ENCODE measurements at places on chromosomes 4 and X.

DNA sequence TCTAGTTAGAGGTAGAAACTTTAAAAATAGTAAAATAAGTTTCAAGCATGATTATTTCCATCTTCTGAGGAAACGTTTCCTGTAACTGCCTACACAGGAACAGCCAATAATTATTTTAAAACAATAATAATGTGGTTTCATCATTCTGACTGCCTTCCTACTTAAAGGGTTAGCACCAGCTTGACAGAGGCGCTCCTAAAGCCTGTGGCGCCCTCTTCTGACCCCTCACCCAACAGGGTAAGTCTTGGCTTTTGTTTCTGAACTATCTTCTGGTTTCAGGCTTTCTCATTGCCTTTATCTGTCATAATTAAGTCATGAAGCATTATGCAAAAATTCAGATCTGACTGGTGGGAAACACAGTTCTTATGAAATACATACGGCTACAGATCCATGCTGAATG, 96.7 kb downstream of the ITM2A start:
- DNase-seq: no peak

DNA sequence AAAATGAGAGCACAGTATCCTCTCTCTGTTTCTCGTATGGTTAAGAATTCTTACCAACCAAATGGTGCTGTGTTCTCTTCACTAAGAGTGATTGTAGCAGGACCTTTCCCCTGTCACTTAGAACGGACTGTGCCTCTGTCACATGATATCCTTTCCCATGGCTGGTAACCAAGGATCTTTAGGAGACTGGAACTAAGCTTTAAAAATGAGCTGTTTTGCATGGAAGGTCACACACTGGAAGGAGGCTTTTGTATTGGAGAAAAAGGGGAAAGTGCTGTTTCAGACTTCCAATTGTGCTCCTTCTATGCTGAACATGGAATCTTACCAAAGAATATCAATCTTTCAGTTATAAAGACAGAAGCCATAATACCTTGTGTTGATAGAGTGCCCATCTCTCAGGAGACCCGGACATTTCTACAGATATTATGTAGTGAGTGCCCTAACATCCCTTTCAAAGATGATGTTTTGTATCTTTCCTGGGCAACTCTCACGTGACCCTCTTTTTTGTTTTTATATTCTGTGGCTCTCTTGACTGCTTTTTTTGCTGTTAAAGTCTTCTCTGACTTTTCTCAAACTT, 148.6 kb downstream of the SLC4A4 start:
- DNase-seq: no peak

- DNase-seq: no peak
Measured at GRCh38 chrX:51825436-51825835, 68.0 kb upstream of the MAGED1 start.

DNA sequence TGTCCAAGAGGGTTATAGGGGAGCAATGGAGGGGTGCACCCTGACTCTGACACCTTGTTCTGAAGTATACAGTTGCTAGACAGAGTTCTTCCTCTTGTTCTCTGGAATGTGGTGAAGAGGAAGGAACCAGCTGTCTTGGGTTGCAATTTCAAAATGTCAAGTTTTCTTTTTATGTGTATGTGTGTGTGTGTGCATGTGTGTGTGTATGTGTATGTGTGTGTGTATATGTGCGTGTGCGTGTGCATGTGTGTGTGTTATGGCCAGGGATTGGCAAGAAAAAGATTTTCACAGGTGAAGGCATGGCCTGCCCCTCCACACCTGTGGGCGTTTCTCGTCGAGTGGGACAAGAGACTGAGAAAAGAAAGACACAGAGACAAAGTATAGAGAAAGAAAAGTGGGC, 81.6 kb upstream of the ADGRA3 start:
- no peak for DNase-seq

GRCh38 chrX:124230655-124231450, 101.6 kb upstream of the TEX13D start:
- no peak for DNase-seq

GRCh38 chrX:68419975-68420374, 13.3 kb downstream of the OPHN1 start:
- DNase-seq: no peak

GRCh38 chrX:12554206-12554605, 237.0 kb upstream of the PRPS2 start:
- DNase-seq: no peak

- no peak for DNase-seq
Measured at GRCh38 chr4:106444557-106444956, 76.0 kb upstream of the GIMD1 start.

DNA sequence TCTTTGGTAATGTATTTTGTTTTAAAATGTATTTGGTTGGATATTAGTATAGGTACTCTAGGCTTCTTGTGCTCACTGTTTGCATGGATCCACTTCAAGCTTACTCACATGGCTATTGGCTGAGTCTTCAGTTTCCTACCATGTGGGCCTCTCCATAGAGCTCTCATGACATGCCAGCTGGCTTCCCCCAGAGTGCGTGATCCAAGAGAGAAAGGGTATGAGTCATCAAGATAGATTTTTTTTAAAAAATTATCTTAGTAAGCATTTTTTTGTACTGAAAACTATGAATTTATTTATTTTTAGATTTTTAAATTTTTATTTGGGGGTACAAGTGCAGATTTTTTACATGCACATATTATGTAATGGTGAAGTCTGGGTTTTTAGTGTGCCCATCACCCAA, 219.1 kb upstream of the AMOT start:
- no peak for DNase-seq

DNA sequence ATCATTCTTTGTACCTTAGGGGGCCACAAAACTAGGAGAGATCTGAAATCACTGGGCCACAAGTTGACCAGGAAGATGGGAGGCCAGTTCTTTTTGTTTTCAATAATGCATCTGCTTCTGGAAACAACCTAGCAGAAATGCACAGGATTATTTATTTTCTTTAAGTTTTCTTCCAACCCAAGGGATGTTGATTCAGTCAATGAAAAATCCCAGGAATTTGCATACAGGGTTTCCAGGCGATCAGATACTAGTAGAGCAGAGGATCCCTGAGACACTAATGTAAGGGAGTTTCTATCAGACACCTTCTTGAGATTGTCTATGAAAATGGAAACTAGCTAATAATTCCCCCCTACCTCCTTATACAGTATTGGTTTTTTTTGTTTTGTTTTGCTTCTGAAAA, 7.4 kb downstream of the ATOH1 start:
- DNase-seq: no peak

Data from kidney epithelial cell (primary cell).